NCI-H1417 treated with DMSO at 0.1 percent for 48 hours (cell line): ENCODE measurements at places on chromosomes 12 and 14.

DNA sequence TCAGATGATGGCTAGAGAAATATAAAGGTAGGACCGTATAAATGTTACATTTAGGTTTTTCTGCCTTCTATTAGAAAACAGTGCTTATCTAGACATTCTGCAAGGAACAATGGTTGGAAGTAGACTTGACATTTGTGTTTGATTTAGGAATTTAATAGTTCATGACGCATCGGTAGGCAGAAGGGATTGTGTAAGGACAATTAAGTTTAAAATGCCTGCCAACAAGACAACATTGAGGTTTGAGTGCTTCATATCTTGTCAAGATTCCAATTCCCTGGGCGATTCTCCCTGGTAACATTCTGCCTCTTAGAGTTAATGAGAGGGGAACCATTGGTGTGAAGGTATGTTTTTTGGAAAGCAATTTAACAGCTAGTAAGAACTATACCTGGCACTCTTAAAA lies 186.8 kb upstream of the RBM19 start:
- DNase-seq = no peak

DNA sequence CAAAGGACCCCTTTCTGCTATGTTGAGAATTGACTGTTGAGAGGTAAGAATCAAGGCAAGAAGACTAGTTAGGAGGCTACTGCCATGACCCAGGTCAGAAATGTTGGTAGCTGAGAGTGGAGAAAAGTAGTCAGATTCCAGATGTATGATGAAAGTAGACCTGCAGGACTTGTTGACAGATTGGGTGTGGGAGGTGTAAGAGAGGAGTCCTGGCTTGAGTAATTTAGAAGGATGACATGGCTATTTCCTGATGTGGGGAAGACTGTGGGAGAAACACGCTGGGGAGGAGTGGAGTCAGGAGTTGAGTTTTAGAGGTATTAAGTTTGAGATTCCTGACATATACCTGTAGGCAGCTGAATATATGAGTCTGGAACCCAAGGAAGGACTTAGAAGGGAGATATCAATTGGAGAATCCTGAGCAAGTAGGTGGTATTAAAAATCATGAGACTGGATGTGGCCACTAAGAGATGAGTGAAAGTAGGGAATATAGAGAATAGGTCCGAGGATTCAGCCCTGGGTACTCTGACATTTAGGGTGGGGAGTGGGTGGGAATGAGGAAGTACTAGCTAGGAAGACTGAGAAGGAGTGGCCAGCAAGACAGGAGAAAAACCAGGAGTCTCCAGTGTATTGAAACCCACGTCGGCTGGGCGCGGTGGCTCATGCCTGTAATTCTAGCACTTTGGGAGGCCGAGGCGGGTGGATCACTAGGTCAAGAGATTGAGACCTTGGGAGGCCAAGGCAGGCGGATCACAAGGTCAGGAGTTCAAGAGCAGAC lies 12.6 kb upstream of the DDX47 start:
- DNase-seq = no peak

- DNase-seq = no peak
These were observed 19.6 kb downstream of the KLRB1 start for GRCh38 chr12:9587987-9588600.

GRCh38 chr14:31770271-31770670 lies 209.1 kb downstream of the NUBPL start:
- DNase-seq = no peak

DNA sequence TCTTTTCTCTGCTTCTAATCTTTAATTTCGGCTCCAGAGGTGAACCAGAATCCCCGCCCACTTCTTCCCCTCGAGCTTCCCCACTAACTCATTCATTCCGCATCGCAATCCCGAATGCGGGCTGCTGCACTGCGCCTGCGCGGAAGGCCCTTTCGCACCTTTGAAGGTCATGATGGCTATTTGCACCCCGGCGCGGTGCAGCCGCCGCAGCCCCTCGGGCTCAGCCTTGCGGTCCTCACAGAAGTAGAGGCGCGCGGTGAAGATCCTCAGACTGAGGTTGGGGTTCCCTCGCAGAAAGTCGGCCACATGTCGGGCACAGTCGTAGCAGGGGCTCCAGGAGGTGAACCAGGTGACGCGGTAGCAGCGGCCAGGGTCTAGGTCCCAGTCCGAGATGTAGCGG lies 7.6 kb downstream of the AICDA start:
- DNase-seq = no peak

GRCh38 chr14:95185033-95185766 lies 27.9 kb upstream of the DICER1 start:
- DNase-seq = no peak

GRCh38 chr12:57611108-57611826 lies at the start of gene ARHGEF25:
Gene ARHGEF25 (plus strand): TSS chr12:57611435. CDS start chr12:57611895, 460 bp downstream.
- DNase-seq = no peak

DNA sequence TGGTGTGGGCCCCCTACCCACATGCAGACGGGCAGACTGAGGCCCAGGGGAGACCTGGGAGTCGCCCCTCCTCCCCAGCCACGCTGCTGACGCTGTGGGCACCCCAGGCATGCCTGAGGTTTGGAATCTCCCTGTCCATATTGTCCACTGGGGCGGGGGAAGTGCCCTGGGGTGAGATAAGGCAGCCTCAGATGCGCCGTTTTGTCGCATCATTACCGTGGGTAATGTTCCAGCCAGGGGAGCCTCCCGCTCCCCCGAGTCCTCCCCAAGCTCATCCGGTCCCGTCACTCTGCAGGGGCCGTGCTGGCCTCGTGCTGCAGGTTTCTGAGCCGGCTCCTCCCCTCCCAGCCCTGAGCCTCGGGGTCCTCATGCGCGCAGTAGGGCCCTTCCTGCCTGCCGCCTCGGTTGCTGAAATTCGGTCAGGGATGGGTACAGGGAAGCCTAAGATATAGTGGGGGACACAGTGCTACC lies 11.4 kb downstream of the INF2 start:
- DNase-seq = no peak

GRCh38 chr12:50642761-50643160 lies 121.1 kb upstream of the ATF1 start:
- no peak for DNase-seq

DNA sequence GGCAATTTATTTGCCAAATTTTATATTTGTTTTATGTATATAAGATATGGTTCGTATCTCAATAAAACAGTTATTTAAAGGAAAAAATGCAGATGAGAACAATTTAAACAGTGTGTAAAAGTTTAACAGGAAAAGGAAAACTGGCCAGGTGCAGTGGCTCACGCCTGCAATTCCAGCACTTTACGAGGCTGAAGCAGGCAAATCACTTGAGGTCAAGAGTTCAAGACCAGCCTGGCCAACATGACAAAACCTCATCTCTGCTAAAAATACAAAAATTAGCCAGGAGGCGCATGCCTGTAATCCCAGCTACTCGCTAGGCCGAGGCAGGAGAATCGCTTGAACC lies 22.3 kb downstream of the G2E3 start:
- no peak for DNase-seq

DNA sequence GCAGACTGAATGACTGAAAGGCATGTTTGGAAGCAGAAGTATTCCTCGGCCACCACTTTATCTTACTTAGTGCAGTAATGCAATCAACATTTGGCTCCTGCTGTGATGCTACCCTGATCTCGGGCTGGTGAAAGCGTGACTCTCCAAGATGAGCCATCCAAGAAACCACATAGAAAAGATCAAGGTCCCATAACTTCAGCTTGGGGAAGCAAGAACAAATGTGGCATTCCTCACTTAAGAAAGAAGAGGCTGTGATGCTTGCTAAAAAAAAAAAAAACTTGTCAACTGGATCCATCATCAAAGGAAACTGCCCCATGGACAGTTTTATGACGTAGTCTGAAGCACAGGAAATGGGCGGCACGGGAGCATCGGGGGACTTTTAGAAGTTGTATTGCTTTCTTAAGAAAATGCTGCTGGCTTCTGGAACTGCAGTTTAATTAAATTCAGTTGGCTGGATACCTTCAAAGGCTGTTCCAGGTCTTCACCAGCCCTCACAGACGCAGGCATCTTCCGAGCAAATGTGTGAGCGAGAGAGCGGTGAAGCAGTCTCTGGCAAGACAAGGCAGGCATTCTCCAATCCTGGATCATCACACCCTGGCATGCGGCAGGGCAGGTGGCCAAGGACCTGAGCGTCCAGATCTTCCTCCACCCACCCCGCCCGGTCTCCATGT lies 38.2 kb upstream of the MAP1LC3B2 start:
- no peak for DNase-seq

- DNase-seq = no peak
These were observed 2.4 kb downstream of the GZMH start for GRCh38 chr14:24607081-24607480.

GRCh38 chr14:104359969-104360442 lies 219.6 kb upstream of the C14orf180 start:
- no peak for DNase-seq

DNA sequence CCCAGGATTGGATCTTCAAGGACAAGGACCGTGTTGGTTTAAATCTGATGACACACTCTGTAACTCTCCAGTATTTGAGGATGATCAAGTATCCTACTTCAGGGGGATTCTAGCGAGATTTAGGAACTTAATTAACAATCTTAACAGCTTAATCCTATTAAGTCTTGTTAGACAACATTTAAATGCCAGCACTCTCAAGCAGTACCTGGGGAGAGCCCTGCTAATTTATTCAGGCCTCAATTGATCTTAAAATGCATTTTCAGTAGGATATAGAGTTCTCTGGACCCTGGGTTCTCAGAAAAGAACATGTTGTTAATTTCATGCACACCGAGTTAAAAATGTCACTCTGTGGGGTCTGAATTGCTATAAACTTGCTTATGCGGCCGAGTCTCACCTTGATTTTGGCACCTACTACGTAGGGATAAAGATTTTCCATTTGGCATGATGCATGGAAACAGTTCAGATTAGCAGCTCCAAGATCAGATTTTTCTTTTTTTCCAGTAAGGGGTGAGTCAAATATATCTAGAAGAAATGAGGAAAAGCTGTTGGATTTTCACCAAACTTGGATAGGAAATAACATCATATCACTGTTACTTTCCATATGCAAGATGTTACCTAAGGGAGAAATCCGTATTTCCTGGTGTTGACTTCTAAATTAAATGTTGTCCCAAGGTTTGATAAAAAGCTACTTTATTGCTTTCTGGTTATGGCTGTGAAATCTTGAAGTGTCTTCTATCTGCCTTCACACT lies 76.1 kb downstream of the SLC24A4 start:
- no peak for DNase-seq

DNA sequence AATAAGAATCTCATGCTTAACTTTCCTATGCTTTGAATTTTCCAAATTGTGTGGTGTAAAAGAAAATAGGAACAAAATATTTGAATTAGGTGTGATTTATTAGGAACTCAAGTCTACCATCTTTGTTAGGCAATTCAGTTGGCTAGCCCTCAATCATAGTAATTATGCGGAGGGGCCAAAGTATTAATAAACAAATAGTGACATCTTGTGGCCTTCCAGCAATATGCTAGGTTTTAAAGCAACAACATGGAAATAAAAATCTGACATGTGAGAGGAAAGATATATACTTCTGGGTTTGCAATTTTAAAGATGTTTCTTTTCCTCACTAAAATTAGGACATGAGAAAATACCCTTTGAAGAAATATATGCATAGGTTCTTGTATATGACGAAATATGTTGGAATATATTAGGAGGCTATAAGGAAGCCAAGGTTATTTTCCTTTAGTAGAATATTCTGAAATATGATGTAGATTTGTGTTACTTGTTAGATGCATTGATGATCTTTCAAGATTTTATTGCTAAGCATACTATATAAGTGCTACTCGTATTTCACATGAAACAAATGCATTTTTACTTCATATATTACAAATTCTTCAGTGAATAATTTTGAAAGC lies 200.4 kb downstream of the PTPRO start:
- peak; percentile 79 for DNase-seq

GRCh38 chr14:21915826-21916225 lies 242.2 kb upstream of the OR4E1 start:
- no peak for DNase-seq

- DNase-seq = no peak
These were observed 32.2 kb upstream of the SERPINA6 start for GRCh38 chr14:94355191-94355794.

GRCh38 chr14:51071857-51072256 lies 23.0 kb downstream of the TRIM9 start:
- DNase-seq = no peak

GRCh38 chr14:54676812-54677708 lies 110.1 kb downstream of the SAMD4A start:
- no peak for DNase-seq
